ENCODE measurements at places on chromosomes 3 and 15. TPM values are rescaled to one million over a fixed set of nuclear protein-coding genes. Genes with fewer than 3 reads are reported as not detected.
A peak's percentile ranks its signal among the peaks of the same experiment; 100 is the strongest.

GRCh38 chr15:85543741-85544155 is 163.3 kb downstream of the AKAP13 start:
- no peak for DNase-seq

Gene SATB1
- 37.6 TPM for polyA plus RNA-seq

- DNase-seq = no peak
Measured at GRCh38 chr15:73930790-73931281, 4.6 kb downstream of the LOXL1 start.

DNA sequence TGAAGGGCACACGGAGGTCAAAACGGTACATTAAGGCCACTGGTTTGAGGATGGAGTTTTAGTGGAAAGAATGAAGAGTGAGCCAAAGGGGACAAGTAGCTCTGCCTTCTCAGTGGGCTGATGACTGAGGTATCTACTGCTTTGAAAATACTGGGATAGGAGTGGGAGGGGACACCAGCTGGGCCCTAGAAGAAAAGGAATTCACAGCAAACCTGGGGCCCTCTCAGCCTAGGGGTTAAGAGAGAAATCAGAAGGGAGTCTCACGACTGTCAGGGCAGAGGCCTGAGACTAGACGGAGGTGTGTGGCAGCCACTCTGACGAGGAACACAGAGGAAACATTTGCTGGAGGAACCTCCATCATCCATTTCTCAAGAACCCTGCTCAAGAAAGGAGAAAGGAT is 75.1 kb downstream of the TNIK start:
- DNase-seq = no peak

GRCh38 chr3:143207338-143207961 is 87.9 kb downstream of the CHST2 start:
- no peak for DNase-seq

Gene GOLGA6A
- not detected for polyA plus RNA-seq

GRCh38 chr3:58009026-58009748 is 965 bp downstream of the FLNB start:
- no peak for DNase-seq

- DNase-seq = no peak
Measured at GRCh38 chr15:68528626-68529290, 50.0 kb upstream of the CORO2B start.

DNA sequence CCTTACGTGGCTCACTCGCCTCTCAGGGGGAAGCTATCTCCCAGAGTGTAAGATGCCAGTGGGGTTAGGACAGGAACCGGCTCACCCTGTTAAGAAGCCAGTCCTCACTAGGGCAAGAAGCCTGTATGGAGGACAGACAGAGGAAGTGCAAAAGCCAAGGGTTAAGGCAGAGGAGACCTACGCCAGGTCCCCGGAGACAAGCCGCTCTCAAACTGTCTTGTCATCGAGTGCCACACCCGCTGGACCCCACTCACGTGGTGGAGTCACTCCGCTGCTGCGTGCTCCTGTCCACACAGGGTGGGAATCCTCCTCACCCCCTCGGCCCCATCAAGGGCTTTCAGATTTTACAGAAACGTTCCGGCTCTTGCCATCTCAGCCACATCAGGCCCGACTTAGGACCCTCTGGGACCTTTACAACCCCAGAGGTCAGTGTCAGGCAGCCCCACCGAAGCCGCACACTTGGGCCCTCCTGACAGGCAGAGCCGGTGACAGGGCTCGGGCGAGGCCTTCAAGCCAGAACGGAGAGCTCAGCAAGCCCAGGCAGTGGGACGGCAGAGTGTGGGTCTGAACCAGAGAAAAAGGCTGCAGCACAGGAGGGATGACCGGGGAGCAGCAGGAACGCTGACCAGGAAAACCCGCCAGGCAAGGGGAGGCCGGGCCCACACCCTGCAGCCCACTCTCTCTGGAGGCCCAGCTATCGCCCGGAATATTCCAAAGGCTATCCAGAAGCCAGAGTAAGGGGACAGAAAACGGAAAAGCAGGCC is 61.7 kb downstream of the XXYLT1 start:
- no peak for DNase-seq

Gene AHSG
- polyA plus RNA-seq = 0.61 TPM

Gene ZKSCAN7
- 17.9 TPM for polyA plus RNA-seq

DNA sequence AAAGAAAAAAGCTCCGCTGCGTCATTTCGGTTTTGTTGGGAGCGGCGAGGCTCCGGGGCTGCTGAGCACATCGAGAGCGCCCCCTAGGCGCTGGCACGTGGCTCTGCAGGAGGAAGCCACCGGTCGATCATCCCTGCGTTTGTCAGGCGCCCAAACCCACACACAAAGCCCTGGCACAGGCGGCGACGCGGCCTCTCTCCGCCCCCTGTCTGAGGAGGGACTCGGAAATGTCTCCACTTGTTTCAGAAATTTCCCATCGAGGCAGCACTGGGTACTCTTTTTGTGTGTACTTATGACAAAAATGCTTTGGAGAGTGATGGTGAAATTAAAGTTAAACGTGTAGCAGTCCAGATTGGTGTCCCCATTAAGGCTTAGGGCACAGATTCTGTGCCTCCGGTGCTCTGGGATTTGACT is 407.3 kb upstream of the ONECUT1 start:
- peak; percentile 42 for DNase-seq

DNA sequence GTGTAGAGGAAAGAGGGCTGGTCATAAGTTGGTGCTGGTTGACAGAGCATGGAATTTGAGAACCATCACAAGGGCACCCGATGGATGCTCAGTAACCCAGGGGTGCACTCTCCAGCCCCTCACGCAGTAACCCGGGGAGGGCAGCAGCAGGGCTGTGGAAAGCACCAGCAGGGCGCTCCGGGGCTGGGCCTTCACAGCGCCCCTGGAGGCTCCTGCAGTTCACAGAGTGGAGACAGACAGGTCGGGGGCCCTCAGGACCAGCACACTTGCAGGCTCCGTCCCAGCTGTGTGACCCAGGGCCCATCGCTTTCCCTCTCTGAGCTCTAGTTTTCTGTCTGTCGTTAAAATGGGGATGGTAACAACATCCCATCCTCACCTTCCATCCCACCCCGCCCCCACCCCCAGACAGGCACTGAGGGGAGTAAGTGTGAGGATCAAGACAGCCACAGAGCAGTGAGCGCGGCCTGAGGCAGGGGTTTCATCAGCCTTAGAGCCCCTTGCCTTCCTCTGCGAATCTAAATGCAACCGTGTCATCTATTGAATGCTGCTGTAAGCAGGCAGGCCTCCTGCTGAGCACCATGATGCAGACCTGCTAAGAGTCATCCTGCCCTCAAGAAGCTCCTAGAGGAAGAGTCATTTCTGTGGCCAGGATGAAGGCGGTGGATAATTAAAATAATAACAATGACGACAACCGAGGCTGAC is 90.2 kb upstream of the LINGO1 start:
- no peak for DNase-seq

Gene ATRIP
- polyA plus RNA-seq = 14.3 TPM

DNA sequence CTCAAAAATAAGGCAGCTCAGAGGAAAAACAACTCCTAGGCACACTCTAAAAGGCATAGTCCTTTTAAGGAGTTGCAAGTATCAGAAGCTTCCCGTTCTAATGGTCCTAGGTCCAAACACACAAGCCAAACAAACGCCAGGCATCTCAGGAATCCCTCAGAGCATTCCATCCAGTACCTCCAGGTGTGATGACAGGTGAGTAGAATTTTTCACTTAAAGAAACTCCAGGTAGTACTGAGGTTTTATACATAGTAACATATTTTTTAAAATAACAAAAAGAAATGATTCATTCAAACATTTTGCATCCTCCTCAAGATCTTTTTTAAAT is 1092.3 kb downstream of the TUSC7 start:
- no peak for DNase-seq

DNA sequence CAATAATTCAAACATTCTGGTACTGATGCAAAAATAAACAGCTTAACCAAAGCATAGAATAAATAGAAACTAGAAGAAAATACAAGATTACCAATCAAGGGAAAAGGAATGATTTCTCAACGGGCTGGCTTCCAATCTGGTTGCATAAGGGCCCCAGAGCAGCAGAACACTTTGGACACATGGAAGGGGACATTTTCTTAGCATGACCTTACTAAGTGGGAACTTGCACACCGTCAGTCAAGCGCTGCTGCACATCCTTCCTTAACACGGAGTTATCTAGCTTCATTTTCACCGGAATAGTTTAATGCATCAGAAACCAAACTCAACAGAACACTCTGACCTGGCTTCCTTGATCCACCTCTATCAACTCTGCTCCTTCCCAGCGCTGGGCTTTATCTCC is 388.5 kb downstream of the VPS13C start:
- no peak for DNase-seq

Gene SERPINI2
- 1.5 TPM for polyA plus RNA-seq

- peak; percentile 2 for DNase-seq
Measured at GRCh38 chr3:81242871-81243270, 518.6 kb downstream of the GBE1 start.

DNA sequence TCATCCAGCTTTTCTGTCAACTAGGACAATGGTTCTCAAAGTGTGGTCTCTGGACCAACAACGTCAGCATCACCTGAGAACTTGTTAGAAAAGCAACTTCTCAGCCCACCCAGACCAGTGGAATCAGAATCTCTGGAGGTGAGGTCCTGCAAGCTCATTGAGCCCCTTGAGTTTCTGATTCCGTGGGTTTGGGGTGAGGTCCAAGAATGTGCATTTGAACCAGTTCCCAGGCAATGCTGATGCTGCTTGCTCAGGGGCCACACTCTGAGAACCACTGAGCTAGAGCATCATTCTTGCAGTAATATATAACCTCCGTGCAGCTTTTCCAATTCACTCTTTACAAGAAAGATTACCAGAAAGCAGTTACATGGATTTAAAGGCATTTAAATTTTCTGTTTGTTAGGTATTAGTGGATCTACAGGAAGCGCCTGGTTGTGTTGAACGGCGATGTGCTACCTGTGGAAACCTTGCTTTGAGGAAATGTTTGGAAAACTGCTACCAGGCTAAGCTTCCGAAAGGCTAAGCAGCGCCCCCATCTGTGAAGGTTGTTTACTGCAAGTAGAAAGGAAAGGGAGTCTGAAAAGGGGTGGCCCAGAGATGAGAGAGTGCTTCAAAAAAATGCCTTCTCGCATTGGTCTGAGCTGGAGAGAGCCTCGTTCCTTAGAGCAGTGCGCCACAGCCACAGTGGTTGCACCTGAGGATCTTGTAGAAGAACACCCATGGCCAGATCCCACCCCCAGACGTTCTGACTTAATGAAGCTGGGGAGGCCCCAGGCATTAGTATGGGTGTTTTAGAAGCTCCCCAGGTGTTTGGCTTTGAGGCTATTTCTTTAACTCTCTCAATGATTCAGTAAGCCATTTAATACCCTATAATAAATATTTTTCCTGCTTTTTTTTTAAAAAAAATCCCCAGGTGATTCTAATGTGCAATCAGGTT is 50.0 kb downstream of the RLBP1 start:
- DNase-seq = no peak
